ENCODE measurements at places on chromosomes 16 and 17. TPM values are rescaled to one million over a fixed set of nuclear protein-coding genes. Genes with fewer than 3 reads are reported as not detected.

DNA sequence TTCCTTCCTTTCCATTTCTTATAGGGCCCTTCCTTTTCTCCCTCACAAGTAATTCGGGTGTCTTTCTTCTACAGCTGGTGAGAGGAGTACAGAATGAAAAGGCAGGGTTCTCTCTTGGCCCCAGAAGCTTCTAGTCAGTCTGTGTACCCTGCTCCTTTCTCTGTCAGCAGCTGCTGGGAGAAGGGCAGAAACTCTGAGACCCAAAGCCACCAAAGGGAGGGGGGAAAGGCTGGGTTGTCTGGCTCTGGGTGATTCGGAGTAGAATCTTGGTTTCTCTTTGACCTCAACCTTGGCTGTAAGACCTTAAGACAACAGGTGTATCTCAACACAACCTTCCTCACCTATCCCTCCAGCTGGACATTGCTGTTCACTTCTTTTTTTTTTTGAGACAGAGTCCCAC lies 3.3 kb upstream of the NR1D1 start:
- no peak for DNase-seq

The HEATR9 gene
- total RNA-seq, result 0.16 TPM

The KCTD19 gene
- 0.31 TPM for total RNA-seq

- DNase-seq, result peak; percentile 26
Measured at GRCh38 chr17:76981545-76982295, 113.5 kb downstream of the MGAT5B start.

The ZCCHC14 gene
- 32.8 TPM for total RNA-seq

DNA sequence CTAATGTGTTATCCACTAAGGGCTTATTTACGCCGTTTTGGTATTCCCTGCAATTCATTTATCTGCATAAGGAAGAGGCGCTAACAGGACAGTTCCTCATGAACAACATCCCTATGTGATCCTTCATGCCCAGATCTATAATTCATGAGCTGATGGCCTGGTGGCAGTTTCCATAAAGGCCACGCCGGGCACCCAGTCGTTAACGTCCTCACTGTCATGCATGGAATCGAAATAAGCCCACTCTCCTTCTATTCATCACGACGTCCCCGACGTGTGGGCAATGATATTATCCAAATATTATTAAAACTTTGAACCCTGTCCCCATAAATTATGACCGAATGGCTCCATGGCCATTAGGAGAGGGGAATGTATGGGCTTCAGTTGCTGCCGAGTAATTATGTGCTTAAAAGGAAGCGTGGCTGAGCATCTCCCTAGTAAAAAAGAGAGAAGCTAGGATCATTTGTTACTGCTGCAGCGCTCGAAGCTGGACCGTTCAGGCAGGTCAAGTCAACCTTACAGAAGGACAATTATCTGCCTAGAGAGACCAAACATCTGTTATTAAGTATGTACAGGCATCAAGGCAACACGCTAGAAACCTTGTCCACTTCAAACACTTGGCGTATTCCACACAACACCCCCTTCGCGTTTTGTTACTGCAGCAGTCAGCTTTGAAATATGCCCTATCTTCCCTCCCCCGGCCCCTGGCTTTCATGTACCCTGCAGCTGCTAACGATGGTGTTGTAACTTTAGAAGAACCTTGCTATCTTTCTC lies 94.0 kb upstream of the SALL1 start:
- peak; percentile 88 for DNase-seq

- DNase-seq, result no peak
Measured at GRCh38 chr17:63419949-63420867, 25.9 kb downstream of the CYB561 start.

The HSD11B2 gene
- total RNA-seq, result 139 TPM

- DNase-seq, result no peak
Measured at GRCh38 chr17:66763056-66763455, 71.9 kb upstream of the CACNG5 start.

The DPEP2NB gene
- total RNA-seq, result not detected

The DDX52 gene
- 26.9 TPM for total RNA-seq

Data from kidney (tissue), 22 donors.